NCI-H2029 (cell line): ENCODE measurements at places on chromosomes 16 and 17.

DNA sequence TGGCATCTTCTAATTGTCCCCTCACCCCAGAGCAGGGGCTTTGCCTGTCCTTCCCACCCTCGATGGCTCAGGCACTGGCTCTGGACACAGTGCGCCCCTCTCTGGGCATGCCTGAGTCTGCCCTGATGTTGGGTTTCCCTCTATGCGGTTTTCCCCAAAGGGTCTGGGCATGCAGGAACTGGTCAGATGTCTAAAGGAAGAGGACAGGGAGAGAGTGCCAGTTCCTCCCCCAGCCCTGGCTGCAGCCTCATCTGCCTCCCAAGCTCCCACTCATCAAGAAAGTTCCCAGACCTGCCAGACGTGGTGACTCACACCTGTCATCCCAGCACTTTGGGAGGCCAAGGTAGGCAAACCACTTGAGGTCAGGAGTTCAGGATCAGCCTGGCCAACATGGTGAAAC lies 41.3 kb upstream of the PABPN1L start:
- DNase-seq = no peak

- DNase-seq = no peak
Observed at GRCh38 chr16:9860876-9861275, 321.4 kb downstream of the GRIN2A start.

DNA sequence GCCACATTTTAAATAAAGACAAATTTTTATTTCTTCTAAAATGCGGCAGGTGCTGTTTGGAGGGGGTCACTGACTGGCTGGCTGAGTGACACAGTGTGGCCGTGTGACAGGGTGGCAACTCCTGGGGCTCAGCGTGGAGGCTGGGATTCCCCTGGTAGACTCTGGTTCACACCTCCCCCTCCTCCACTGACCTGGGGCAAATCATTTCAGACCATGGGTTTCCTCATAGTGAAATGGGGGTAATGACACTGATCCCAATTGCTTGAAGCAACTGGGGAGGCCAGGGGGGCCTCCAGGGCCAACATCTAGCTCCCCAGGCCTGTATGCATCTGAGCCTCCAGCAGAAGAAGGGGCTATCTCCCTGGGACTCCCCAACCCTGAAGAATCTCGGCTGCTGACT lies 6.6 kb downstream of the HSD11B2 start:
- DNase-seq = no peak

- DNase-seq = no peak
Observed at GRCh38 chr17:39747745-39748144, 10.0 kb downstream of the GRB7 start.

- DNase-seq = no peak
Observed at GRCh38 chr17:40555296-40556190, 9.7 kb downstream of the CCR7 start.

- DNase-seq = no peak
Observed at GRCh38 chr16:74431516-74431915, 10.2 kb upstream of the CLEC18B start.

GRCh38 chr16:46927273-46927672 lies 43.1 kb downstream of the GPT2 start:
- no peak for DNase-seq
